A172 (cell line): ENCODE measurements at places on chromosomes 13 and 19. TPM values are rescaled to one million over a fixed set of nuclear protein-coding genes. Genes with fewer than 3 reads are reported as not detected.

Gene SLC25A15
- 25.3 and 38.5 TPM in 2 replicates for total RNA-seq

Gene FUT6
- not detected in 2 replicates for total RNA-seq

DNA sequence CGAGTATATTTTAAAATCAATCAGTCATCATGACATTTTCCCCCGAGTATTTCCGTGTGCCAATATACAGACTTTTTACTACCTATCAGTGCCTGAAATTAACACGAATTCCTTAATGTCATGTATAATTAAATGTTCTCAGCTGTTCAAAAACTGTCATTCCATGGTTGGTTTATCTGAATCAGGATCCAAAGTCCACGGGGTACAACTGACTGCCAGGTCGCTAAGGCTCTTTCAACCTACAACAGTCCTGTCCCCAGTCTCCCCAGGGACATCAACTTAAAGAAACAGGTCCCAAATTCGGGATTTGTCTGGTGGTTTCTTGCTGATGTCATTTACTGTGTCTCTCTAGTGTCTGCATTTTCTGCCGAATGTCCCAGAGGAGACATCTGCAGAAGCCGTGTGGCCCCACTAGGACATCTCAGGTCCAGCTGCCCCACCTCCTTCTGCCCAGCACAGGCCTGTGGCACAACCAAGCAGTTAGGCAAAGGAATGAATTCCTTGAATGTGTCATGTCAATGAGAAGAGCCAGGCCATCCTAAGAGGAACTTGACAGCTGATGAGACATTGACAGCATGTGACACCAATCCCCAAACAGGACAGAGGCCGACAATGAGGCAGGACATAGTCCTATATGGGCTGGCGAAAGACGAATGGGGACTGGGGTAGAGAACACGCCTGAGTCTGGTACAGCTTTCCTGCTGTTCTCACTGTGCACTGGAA lies 109.5 kb downstream of the STK24 start:
- no peak for DNase-seq

GRCh38 chr13:100961186-100961585 lies 286.6 kb upstream of the TMTC4 start:
- no peak for DNase-seq

DNA sequence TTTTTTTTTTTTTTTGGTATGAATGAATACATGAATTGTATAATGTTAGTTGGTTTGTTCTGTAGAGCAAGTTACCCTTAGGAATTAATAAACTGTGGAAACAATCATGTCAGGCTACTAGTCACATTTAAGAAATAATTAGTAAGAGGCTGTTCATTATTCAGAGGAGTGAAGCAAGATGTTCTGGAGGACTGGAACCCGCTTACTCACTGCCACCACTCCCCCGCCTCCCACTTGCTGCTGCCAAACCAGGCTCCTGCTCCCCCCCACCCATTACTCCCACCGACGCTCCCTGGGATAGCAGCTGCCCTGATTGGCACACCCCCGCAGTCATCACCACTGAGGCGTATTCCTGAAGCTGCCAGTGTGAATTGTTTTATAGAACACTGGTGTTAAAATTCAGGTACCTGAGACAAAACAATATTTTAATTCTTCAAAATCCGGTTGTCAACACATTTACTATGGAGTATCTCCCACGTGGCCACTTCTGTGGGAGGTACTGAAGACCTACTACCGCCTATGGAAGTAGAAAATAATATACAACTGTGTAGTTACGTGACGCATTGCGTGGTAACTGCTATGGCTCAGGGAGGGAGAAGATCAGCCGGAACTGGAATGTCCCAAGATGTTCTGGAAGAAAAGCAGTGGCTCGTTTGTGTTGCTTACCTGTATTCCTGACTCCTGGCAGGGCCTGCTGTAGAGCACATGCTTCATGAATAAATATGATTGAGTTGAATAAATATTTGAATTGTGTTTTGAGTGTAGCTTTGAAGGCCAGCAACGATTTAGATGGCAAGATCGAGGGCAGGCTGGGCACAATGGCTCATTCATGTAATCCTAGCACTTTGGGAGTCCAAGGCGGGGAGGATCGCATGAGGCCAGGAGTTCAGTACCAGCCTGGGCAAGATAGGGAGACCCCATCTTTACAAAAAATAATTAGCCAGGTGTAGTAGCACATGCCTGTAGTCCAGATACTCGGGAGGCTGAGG lies 1.7 kb downstream of the DPY19L3 start:
- no peak for DNase-seq

DNA sequence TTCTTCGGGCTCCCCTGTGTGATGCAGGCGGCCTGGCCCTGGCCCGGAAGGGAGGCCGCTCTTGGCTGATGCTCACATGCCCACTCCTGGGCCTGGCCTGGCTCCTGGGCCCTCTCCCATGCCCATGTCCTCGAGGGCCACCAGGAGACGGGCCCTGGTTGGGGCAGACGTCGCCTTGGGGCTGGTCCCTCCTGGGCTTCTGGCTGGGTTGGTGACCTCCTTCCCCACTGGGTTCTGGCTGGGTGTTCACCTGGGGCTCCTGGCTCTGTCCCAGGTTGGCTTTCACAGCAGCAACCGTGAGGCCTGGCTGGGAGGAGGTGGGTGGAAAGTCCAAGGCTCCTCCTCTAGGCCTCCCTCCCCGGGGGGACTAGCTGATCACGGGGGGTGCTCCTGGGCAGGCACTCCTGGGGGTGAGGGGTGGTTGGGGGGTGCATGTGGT lies 15.5 kb upstream of the SLC7A10 start:
- DNase-seq, result no peak

DNA sequence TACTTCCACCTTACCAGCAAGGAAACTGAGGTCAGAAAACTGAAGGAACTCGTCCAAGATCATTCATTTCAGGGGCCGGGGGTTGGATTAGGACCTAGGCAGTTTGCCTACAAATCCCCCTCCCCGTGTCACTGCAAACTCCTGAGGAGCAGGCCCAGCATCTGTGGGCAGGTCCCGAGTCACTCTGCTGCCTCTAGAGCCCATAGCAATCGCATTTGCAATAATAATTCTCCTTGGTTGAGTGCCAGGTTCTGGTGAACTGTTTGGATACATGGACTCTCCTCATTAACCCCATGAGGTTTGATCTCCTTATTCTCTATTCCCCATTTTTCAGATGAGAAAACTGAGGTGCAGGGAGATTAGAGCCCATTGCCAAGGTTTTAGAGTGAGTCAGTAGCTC lies 903 bp downstream of the PIN1 start:
- peak; percentile 27 for DNase-seq

- DNase-seq, result no peak
Measured at GRCh38 chr13:52447354-52447753, 3.1 kb downstream of the VPS36 start.

DNA sequence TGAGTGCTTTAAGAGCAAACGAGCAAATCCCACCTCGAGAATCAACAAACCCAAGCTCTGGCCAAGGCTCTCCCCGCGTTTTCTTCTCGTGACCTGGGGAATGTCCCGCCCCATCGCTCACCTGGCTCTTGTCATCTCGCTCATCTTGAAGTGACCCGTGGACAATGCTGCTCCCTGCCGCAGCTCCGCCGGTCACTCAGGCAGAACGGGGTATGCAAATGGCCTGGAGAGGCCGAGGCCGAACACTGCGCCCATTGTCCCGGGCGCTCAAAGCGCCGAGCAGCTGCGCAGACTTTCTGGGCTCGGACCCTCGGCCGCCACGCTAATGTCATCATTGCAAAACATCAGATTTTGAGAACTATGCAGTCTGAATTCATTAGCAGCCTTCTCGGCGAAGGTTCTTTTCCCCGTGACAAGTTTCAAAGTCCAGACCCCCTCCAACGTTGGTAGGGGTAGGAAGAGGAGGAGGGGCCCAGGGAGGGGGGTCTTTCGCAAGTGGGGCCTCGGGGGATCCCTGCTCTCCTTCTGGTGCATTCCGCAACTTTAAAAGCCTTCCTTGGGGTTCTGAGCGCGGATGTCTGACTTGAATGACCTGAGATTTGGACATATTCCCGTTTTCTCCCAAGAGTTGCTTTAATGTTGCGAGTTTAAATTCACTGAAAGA lies 39.7 kb downstream of the SOX1 start:
- no peak for DNase-seq
